ENCODE measurements at places on chromosomes 12 and 14. TPM values are rescaled to one million over a fixed set of nuclear protein-coding genes. Genes with fewer than 3 reads are reported as not detected.

MYL2 gene
- polyA plus RNA-seq, result 25,284 TPM

DBX2 gene
- not detected for polyA plus RNA-seq

ERO1A gene
- polyA plus RNA-seq, result 17.9 TPM

CLEC7A gene
- 2.7 TPM for polyA plus RNA-seq

OR6C2 gene
- polyA plus RNA-seq, result not detected

VAMP1 gene
- 2.7 TPM for polyA plus RNA-seq

KRT4 gene
- 0.51 TPM for polyA plus RNA-seq

PAH gene
- not detected for polyA plus RNA-seq

PIANP gene
- 0.28 TPM for polyA plus RNA-seq

PLBD1 gene
- polyA plus RNA-seq, result 6.0 TPM

POTEG gene
- not detected for polyA plus RNA-seq

All from heart left ventricle (tissue), 16 donors.